Liver (tissue), 10 donors: ENCODE measurements at places on chromosomes 12 and 14. TPM values are rescaled to one million over a fixed set of nuclear protein-coding genes. Genes with fewer than 3 reads are reported as not detected.

DNA sequence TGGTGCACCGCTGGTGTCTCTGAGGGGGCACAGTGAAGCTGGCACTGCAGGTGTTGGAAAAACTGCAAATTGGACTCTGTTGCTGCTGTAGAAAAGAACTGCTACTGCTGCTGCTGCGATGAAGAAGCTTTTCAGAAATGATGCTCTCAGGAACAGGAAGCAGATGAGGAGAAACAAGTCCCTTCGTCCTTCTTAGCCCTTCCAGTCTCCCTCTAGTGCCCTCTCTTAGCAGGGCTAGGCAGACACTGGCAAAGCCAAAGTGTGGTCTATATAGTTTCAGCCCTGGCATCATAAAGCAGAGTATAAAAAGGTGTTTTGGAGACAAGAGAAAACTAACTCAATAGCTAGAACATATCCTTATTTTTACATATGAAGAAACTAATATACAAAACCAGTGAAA lies 174.5 kb downstream of the MYRFL start:
- DNase-seq = no peak

GRCh38 chr14:20623798-20624197 lies 17.7 kb downstream of the OR6S1 start:
- DNase-seq = no peak

DNA sequence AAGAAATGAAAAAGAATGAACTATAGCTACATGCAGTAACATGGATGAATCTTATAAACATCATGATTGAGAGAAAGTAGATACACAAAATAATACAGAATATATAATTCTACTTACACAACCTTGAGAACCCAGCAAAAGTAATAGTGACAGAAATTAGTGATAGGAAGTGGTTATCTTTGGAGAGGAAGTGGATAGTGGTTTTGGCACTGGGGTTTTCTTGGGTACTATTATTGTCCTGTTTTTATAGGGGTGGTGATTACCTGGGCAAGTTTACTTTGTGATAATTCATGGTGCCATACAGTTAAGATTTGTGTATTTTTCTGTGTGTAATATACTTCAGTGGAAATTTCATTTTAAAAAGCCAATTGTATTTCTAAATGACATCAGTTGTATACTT lies 352.7 kb downstream of the AEBP2 start:
- no peak for DNase-seq

DNA sequence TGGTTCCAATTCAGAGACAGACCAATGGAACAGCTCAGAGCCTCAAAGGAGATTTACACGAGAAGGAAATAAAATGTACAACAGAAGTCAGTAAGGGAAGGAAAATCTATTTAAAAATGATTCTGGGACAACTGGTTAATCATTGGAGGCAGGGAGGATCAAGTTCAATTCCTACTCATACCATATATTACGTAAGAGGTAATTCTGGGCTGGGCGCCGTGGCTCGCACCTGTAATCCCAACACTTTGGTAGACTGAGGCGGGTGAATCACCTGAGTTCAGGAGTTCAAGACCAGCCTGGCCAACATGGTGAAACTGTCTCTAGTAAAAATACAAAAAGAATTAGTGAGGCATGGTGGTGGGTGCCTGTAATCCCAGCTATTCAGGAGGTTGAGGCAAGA lies 36.7 kb upstream of the PITPNM2 start:
- DNase-seq = no peak

GRCh38 chr12:57196439-57196838 lies 20.2 kb upstream of the NXPH4 start:
- DNase-seq = no peak

DNA sequence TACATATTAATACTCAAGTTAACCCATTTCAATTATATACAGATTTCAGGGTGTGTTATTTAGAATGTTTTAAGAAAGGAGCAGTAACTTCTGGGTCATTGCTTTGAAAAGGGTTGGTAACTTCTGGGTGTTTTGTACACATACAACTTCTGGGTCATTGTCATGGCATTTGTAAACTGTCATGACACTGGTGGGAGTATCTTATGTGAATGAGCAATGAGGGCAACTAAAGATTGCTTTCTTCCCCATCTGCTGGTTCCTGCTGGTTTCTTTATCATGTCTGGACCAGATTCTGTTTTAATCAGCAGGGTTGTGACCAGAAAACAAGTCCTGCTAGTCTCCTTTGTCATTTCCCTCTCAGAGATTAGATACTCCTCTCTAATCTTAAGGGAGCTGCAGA lies 713.3 kb downstream of the LRFN5 start:
- DNase-seq = no peak

Gene PRB3
- not detected for total RNA-seq

Gene MAP1LC3B2
- total RNA-seq = not detected

Gene FIGNL2
- 0.70 TPM for total RNA-seq
